ENCODE measurements at places on chromosomes 11 and 22. TPM values are rescaled to one million over a fixed set of nuclear protein-coding genes. Genes with fewer than 3 reads are reported as not detected.

- no peaks in the 10 kb centered on the region for H3K27me3 ChIP-seq
- peaks cover 5% of the 10 kb centered on the region for H3K4me1 ChIP-seq
- no peak overlapping the region for H3K27ac ChIP-seq
- no peak for DNase-seq
- no peaks in the 10 kb centered on the region for H3K36me3 ChIP-seq
Measured at GRCh38 chr11:10318527-10318802, 13.6 kb downstream of the ADM start.

DNA sequence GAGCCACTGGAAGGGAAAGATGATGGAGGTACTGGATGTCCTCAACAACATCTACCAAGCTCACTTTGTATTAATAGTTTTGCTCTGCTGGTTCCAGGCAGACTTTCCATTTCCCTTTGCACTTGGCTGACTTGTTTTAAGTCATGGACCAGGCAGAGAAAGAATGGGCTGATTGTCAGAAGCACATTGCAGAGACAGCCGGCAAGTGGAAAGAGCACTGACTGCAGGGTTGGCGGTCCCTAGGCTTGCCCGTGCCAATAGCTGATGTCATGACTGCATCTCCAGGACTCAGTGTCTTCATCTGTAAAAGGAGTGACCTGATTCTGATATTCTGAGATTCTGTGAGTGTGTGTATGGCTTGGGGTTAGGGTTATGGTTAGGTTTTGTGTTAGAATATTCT is 20.9 kb upstream of the NNMT start:
- H3K27me3 ChIP-seq, result peaks cover 40% of the 10 kb centered on the region
- no peak for DNase-seq
- no peaks in the 10 kb centered on the region for H3K36me3 ChIP-seq
- H3K4me3 ChIP-seq, result no peak overlapping the region

GRCh38 chr11:45568049-45568448 is 97.4 kb downstream of the CHST1 start:
- H3K27ac ChIP-seq, result no peak overlapping the region
- H3K4me3 ChIP-seq, result no peak overlapping the region
- DNase-seq, result no peak
- peaks cover 19% of the 10 kb centered on the region for H3K27me3 ChIP-seq
- H3K36me3 ChIP-seq, result no peaks in the 10 kb centered on the region
- no peaks in the 10 kb centered on the region for H3K4me1 ChIP-seq

- no peak overlapping the region for H3K4me3 ChIP-seq
- no peaks in the 10 kb centered on the region for H3K27me3 ChIP-seq
- H3K36me3 ChIP-seq, result no peaks in the 10 kb centered on the region
Measured at GRCh38 chr22:17775781-17776465, 1.7 kb upstream of the BID start.

- no peaks in the 10 kb centered on the region for H3K36me3 ChIP-seq
- H3K27me3 ChIP-seq, result no peaks in the 10 kb centered on the region
- no peak overlapping the region for H3K4me3 ChIP-seq
- no peak overlapping the region for H3K27ac ChIP-seq
Measured at GRCh38 chr11:96013461-96014213, 89.7 kb upstream of the MTMR2 start.

GRCh38 chr11:77106321-77106720 is 3.7 kb downstream of the OMP start:
- DNase-seq, result no peak
- no peaks in the 10 kb centered on the region for H3K36me3 ChIP-seq
- H3K4me1 ChIP-seq, result peaks cover 56% of the 10 kb centered on the region
- H3K27me3 ChIP-seq, result no peaks in the 10 kb centered on the region
- no peak overlapping the region for H3K27ac ChIP-seq

DNA sequence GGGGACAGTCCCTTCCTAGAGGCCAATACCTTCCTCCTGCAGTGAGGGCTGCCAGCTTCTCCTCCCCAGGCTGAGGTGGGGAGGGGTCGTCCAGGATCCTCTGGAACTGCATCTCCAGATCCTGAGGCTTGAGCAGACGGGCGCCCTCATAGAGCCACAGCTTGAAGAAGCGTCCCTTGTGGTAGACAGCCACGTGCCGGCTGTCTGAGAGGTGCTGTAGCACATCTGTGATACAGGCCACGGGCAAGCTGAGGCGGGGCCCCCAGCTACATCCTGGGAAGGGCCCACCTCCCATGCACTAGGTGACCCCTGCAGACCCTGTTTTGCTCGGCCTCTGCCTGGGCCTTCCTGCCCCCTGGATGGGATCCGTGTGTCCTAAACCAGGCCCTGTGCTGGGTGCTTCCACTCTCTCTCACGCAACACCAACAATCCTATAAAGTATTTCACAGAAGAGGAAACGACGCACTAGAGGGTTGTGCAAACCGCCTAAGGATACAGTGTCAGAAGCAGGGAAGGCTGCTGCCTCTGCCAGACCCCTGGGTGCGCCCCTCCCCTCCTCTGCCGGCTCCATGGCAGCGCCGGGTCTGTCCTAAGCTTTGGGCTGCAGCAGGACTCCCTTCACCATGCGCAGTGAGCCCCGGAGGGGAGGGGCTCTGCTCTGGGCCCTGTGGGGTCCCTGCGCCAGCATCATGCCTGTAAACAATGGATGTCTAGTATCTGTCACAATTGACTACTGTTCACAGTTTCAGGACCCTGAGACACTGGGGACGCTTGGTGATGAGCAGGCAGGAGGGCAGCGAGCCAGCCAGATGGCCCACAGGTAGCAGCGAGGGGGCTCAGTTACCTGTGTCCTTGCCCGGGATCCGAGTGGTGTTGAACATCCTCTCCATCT is 4.5 kb downstream of the CPT1B start:
- H3K36me3 ChIP-seq, result peaks cover 5% of the 10 kb centered on the region
- H3K4me3 ChIP-seq, result no peak overlapping the region
- no peak overlapping the region for H3K27ac ChIP-seq
- no peak for DNase-seq

DNA sequence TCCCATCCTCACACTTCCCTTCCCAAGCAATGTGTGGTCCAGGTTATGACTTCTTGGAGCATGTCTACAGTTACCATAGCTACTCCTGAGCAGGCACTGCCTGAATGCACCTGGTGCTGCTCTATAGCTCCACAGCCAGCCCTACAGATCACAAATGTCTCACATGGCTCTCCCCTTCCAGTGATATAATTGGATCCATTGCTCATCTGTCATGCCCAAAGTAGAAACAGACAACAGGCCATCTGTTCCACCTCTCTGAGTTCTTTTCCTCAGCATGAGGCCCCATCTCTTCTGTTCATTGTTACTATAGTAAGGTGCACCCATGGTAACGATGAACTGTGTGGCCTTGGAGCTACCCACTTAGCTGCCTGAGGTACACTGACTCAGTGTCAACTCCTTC is 320.3 kb upstream of the ZC3H12C start:
- H3K36me3 ChIP-seq, result no peaks in the 10 kb centered on the region
- no peak for DNase-seq
- H3K27me3 ChIP-seq, result no peaks in the 10 kb centered on the region
- no peak overlapping the region for H3K4me3 ChIP-seq
- no peaks in the 10 kb centered on the region for H3K4me1 ChIP-seq

- H3K4me3 ChIP-seq, result no peak overlapping the region
- DNase-seq, result no peak
- no peaks in the 10 kb centered on the region for H3K36me3 ChIP-seq
- no peak overlapping the region for H3K27ac ChIP-seq
Measured at GRCh38 chr11:133522344-133522743, 10.0 kb downstream of the OPCML start.

GRCh38 chr11:60871378-60872061 is 4.2 kb downstream of the ZP1 start:
- H3K27me3 ChIP-seq, result no peaks in the 10 kb centered on the region
- DNase-seq, result no peak
- H3K4me1 ChIP-seq, result no peaks in the 10 kb centered on the region
- no peaks in the 10 kb centered on the region for H3K36me3 ChIP-seq

GRCh38 chr11:340539-341512 is 20.2 kb upstream of the IFITM3 start:
- no peak overlapping the region for H3K27ac ChIP-seq
- no peak for DNase-seq
- H3K27me3 ChIP-seq, result no peaks in the 10 kb centered on the region
- H3K4me3 ChIP-seq, result no peak overlapping the region

DNA sequence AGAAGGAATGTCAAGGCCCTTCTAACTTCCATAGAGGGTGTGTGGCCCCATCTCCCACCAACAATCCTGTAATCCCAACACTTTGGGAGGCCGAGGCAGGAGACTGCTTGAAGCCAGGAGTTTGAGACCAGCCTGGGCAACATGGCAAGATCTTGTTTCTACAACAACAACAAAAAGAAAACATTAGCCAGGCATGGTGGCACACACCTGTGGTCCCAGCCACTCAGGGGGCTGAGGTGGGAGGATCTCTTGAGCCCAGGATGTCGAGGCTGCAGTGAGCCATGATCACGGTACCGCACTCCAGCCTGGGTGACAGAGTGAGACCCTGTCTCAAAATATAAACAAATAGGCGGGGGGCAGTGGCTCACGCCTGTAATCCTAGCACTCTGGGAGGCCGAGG is 16.9 kb downstream of the TSPAN32 start:
- H3K36me3 ChIP-seq, result no peaks in the 10 kb centered on the region
- H3K27ac ChIP-seq, result no peak overlapping the region
- DNase-seq, result no peak
- 0 out of 2 replicates have a peak, but pooled peaks cover 3% of the 10 kb centered on the region for H3K27me3 ChIP-seq
- H3K4me1 ChIP-seq, result peaks cover 7% of the 10 kb centered on the region

DNA sequence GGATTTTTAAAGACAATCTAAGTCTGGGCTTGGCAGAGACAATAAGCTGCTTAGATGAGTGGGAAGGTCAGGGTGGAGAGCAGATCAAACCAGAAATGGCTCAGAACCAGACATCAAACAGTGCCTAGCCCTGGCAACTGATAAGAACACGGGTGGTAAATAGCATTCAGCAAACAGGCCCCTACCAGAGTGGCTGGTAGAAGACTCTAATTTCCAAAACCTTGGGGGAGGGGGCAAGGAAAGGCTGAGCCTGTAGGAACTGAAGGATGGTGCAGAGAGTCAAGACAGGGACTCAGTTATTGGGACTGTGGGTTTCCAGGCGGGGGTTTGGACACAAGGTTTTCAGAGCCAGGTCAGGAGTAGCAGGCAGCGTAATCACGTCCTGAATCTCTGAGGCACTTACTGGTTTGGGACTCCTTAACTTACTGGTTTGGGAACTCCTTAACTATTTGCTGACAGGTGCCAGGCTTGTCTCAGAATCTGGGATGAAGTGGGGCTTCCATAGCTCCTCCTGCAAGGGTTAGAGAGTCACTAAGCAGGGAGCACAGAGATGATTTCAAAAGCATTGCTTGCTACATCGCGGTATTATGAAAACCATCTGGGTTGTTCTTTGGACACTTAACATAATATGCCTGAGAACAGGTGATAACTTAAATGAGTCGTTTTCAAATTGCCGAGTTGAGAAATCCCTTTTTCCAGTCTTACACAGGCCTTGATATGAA is 5.7 kb upstream of the ABTB2 start:
- no peak overlapping the region for H3K27ac ChIP-seq
- H3K4me1 ChIP-seq, result peaks cover 3% of the 10 kb centered on the region
- no peaks in the 10 kb centered on the region for H3K36me3 ChIP-seq
- DNase-seq, result no peak
- no peak overlapping the region for H3K4me3 ChIP-seq

DNA sequence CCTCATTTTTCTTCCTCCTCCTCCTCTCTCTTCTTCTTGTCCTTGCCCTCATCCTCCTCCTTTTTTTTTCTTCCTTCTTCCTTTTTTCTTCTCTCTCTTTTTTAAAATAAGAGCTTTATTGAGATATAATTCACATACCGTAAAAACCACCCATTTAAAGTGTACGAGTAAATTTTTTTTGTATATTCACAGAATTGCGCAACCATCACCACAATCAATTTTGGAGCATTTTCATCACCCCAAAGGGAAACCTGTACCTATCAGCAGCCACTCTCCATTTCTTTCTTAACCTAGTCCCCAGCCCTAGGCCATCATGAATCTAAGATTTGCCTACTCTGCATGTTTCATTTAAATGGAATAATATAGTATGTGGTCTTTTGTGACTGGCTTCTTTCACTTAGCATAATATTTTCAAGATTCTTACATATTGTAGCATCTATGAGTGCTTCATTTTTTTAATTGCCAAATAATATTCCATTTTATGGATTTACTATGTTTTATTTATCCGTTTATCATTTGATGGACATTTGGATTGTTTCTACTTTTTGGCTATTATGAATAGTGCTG is 35.0 kb downstream of the CAT start:
- H3K36me3 ChIP-seq, result peaks cover 20% of the 10 kb centered on the region
- DNase-seq, result no peak
- no peak overlapping the region for H3K27ac ChIP-seq
- peaks cover 28% of the 10 kb centered on the region for H3K4me1 ChIP-seq

- H3K4me3 ChIP-seq, result no peak overlapping the region
- no peaks in the 10 kb centered on the region for H3K36me3 ChIP-seq
- DNase-seq, result no peak
Measured at GRCh38 chr11:103623933-103624332, 412.5 kb upstream of the DDI1 start.

DNA sequence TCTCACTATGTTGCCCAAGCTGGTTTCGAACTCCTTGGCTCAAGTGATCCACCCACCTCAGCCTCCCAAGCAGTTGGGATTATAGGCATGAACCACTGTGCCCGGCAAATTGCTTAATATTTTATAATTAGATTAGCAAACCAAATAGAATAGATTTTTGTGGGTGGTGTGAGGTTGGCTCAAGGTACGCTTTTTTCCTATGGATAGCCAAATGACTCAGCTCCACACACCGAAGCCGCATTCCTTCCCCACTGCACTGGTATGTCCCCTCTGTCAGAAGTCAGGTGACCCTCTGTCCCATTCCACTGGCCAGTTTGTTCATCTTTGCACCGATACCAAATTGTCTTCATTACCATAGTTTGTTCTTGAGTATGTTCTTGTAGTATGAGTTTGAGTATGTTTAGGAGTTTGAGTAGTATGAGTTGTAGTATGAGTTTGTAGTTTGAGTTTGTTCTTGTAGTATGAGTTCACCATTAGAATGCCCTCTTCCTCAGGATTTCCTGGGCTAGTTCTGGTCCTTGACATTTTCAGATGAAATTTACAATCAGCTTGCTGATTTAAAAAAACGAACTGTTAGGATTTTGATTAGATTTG is 19.4 kb downstream of the SUSD2 start:
- peak; percentile 67 for DNase-seq
- no peaks in the 10 kb centered on the region for H3K36me3 ChIP-seq
- no peak overlapping the region for H3K4me3 ChIP-seq
- H3K27ac ChIP-seq, result peak overlapping the region; percentile 100
- H3K27me3 ChIP-seq, result no peaks in the 10 kb centered on the region

TPBGL gene
- total RNA-seq, result 0.12 TPM

OR5B21 gene
- total RNA-seq, result not detected

P2RY6 gene
- 0.15 TPM for total RNA-seq

ZNF214 gene
- 2.1 TPM for total RNA-seq

OR52N4 gene
- total RNA-seq, result not detected

RGL4 gene
- total RNA-seq, result not detected

OTOG gene
- 0.07 TPM for total RNA-seq

KCNQ1 gene
- 10.7 TPM for total RNA-seq

ACTN3 gene
- not detected for total RNA-seq

PRODH gene
- total RNA-seq, result 3.2 TPM

LRRC55 gene
- total RNA-seq, result not detected

All from HCT116 (cell line).